ENCODE measurements at places on chromosomes 16 and 17. TPM values are rescaled to one million over a fixed set of nuclear protein-coding genes. Genes with fewer than 3 reads are reported as not detected.

The CCDC182 gene
- total RNA-seq = not detected

The APRT gene
- 154 TPM for total RNA-seq

The SMPD3 gene
- total RNA-seq = 0.29 TPM

The TMC7 gene
- total RNA-seq = 0.57 TPM

The EFNB3 gene
- total RNA-seq = 0.30 TPM

The CDH15 gene
- total RNA-seq = not detected

The KRT40 gene
- total RNA-seq = not detected

The PIRT gene
- total RNA-seq = not detected

The LMF1 gene
- total RNA-seq = 19.3 TPM

The NPIPB8 gene
- not detected for total RNA-seq

The DRC3 gene
- total RNA-seq = 0.88 TPM

Measured in HFFc6 (cell line).